ENCODE measurements at places on chromosomes 6 and 20. TPM values are rescaled to one million over a fixed set of nuclear protein-coding genes. Genes with fewer than 3 reads are reported as not detected.

EEF1A1 gene
- 27,910 TPM for total RNA-seq

IL17F gene
- total RNA-seq, result not detected

ADGB gene
- under 0.01 TPM for total RNA-seq

QRSL1 gene
- 8.9 TPM for total RNA-seq

GPR6 gene
- total RNA-seq, result not detected

SPATA25 gene
- 5.9 TPM for total RNA-seq

NPEPL1 gene
- 23.4 TPM for total RNA-seq

TSBP1 gene
- total RNA-seq, result not detected

CRISP2 gene
- under 0.01 TPM for total RNA-seq

TTBK1 gene
- under 0.01 TPM for total RNA-seq

PHACTR3 gene
- under 0.01 TPM for total RNA-seq

- DNase-seq, result no peak
Observed at GRCh38 chr20:31823360-31824124, 4.4 kb downstream of the MYLK2 start.

- no peak for DNase-seq
Observed at GRCh38 chr20:16290358-16290757, 282.9 kb downstream of the KIF16B start.

- no peak for DNase-seq
Observed at GRCh38 chr20:35773154-35773751, 1.4 kb downstream of the PHF20 start.

DNA sequence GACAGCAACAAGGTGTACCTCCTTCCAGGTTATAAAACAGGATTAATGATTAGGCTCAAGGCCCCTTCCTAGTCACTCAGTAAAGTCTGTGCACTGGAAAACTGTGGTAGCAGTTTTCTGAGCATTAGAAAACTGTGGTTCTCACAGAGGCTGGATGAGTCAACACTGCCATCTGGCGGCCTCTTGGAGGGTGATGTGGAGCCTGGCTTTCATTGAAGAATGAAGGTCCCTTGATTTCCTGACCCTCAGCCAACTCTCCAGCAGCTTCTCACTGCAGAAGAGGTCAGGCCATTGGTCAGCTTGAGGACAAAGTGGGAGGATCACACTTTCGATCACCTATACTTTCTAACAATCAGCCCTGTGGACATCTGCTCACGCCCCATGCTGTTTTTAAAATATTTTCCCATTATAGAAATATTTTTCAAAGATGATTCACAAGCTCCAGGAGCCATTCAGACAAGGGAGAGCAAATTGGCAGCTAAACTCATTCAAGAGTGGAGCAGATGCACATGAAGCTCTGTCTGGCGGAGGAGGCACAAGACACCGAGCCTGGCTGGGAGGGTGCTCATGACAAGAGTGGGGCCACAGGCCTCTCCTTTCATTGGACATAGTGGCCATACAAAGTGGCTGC is 23.2 kb downstream of the PSMB1 start:
- DNase-seq, result peak; percentile 30

DNA sequence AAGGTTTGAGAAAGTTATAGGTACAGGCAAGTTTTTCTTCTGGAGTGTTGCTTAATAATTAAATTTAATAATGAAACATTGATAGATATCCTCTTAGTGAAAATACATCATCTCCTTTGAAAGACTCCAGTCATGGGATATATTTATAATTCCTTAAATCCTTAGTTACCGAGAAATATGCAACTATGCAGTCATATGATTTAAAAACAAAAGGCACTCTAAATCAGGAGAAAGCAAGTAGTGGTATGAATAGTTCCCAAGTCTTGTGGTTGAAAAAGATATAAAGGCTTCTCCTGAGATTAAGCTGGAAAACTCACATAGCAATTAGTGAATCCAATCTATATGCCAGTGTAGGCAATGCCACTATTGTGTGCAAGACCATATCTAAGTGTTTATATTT is 475.4 kb downstream of the EYS start:
- no peak for DNase-seq

GRCh38 chr6:138572885-138573284 is 73.6 kb upstream of the NHSL1 start:
- no peak for DNase-seq

DNA sequence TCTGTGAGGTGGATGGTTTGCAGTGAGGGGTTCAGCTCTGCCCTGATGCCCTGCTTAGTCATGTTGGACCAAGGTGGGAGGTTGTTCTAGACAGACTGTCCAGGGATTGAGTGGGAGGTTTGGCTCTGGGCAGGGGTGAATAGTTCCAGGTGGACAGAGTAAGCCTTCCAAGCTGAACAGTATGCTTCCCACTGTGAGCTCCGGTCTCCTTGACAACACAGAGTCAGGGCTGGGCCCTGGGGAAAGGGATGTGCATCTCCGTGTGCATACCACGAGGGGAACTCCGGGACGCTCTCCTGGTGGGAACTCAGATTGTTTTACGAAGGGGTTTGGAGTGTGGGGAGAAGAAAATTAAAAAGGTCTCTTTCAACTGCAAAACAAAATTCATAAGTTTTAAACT is 174.7 kb downstream of the DHX35 start:
- DNase-seq, result no peak

DNA sequence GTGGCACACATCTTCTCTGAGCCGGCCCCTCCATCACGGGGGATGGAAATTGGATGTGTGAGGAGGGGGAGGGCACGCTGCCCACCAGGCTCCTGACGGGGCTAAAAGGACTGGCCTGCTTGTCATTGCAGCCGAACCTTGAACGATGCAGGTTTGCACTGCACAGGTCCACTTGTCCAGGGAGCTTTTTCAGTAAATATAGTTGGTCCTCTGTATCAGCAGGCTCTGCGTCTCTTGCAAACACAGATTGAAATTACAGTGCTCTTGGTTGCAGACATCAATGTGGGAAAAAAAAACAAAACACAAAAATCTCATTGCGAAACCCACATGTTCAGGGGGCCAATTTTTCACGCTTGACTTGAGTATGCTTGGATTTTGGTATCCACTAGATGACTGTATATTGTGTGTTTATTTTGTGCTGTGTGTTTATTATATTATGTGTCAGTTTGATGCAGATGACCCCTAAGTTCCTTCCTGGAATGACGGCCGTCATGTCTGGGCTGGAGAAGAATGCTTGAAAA is 29.2 kb downstream of the ERMARD start:
- DNase-seq, result no peak

DNA sequence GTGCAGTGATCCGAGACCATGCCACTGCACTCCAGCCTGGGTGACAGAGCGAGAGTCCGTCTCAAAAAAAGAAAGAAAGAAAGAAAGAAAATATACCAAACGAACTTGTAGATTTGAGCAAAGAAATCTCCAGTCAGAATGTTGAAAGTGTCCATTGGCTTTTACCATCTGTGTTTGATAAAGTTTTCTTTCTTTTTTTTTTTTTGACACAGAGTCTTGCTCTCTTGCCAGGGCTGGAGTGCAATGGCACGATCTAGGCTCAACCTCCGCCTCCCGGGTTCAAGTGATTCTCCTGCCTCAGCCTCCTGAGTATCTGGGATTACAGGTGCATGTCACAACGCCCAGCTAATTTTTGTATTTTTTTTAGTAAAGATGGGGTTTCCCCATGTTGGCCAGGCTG is 21.3 kb downstream of the BAK1 start:
- DNase-seq, result no peak

DNA sequence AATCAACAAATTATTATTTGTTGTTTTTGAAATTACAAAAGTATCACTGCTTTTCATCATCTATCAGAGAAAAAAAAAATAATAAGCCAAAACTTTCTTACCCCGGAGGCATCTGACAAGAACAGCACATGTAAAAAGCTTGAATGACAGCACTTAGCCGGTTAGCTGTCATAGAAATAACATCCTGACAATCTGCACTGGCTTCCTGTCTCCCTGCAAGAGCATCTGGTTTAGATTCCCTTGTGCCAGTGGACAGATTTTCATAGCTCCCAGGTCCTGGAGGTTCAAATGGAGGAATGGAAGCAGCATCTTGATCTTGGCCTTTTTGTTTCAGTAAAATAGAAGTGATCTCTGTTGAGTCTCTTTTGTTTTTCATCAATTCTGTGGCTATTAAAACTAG is 74.8 kb downstream of the HACE1 start:
- DNase-seq, result no peak

DNA sequence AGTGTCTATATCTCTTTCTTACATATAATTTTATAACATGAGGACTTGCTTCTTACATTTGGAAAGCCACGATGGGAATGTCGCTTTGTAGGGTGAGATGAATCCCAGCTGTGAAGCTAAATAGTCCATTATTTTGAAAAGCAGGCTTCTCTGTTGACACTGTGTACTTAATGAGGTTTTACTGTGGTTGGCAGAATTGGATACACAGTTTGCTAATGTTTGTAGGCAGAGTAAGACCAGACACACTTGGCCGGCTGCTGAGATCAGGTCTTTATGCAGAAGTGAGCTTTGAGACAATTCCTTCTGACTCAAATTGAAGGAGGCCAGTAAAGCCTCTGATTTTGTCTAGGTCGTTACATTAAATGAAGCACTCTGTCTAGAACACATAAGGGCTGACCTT is 93.0 kb downstream of the NDUFAF5 start:
- DNase-seq, result no peak

GRCh38 chr6:158629367-158630221 is 14.9 kb downstream of the DYNLT1 start:
- no peak for DNase-seq

- no peak for DNase-seq
Observed at GRCh38 chr6:18603361-18603760, 216.2 kb downstream of the RNF144B start.

Data from hematopoietic multipotent progenitor cell (in vitro differentiated cells).